ENCODE measurements at places on chromosomes 1 and 21.

- DNase-seq, result no peak
These were observed 517.2 kb upstream of the B3GALT2 start for GRCh38 chr1:193703655-193704054.

GRCh38 chr1:64526312-64526711 lies 56.4 kb downstream of the CACHD1 start:
- DNase-seq, result no peak

GRCh38 chr1:25900219-25900618 lies 6.0 kb downstream of the STMN1 start:
- no peak for DNase-seq

DNA sequence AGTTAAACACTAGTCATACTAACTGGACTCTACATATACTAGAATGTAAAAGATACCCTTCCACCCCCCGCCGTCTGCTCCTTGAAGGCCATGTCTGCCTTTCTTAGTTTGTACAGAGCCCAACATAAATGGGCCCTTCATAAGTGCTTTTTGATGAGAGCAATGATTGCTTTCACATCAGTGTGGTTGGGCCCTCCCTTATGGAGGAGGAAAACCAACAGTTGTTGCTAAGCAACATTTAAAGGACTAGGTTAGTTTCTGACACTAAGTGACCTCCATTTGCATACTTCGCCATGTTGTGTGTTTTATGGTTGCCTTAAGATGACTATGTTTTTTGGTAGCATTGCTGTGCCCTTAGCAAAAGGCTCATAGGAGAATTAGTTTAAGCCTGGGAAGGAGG lies 182.0 kb upstream of the SGIP1 start:
- DNase-seq, result no peak

- peak; percentile 19 for DNase-seq
These were observed 43.8 kb downstream of the RBM11 start for GRCh38 chr21:14259747-14260146.

GRCh38 chr1:117899801-117900200 lies 29.6 kb downstream of the GDAP2 start:
- DNase-seq, result no peak

GRCh38 chr1:100073531-100073930 lies 59.2 kb downstream of the SASS6 start:
- DNase-seq, result no peak

- DNase-seq, result no peak
These were observed 53.5 kb upstream of the MTF2 start for GRCh38 chr1:93025572-93025971.

GRCh38 chr1:229006121-229006870 lies 264.6 kb upstream of the RAB4A start:
- DNase-seq, result no peak

GRCh38 chr1:16369821-16370220 lies 2.8 kb downstream of the SZRD1 start:
- DNase-seq, result no peak

GRCh38 chr1:219726480-219727272 lies 113.8 kb upstream of the ZC3H11B start:
- no peak for DNase-seq

DNA sequence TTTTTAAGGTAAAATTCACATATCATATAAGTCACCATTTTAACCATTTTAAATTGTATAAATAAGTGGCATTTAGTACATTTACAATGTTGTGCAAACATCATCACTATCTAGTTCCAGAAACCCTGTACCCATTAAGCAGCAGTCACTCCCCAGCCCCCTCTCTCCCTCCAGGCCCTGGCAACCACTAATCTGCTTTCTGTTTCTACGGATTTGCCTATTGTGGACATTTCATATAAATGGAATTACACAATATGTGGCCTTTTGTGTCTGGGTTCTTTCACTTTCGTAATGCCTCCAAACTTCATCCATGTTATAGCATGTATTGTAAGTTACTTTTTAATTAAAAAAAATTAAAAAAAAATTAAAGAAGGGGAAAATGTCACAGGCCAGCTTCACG lies 58.0 kb upstream of the RAB3GAP2 start:
- DNase-seq, result no peak

GRCh38 chr1:201718346-201719202 lies 110.4 kb upstream of the IPO9 start:
- DNase-seq, result no peak
